ENCODE measurements at places on chromosomes 13 and 19. TPM values are rescaled to one million over a fixed set of nuclear protein-coding genes. Genes with fewer than 3 reads are reported as not detected.

DNA sequence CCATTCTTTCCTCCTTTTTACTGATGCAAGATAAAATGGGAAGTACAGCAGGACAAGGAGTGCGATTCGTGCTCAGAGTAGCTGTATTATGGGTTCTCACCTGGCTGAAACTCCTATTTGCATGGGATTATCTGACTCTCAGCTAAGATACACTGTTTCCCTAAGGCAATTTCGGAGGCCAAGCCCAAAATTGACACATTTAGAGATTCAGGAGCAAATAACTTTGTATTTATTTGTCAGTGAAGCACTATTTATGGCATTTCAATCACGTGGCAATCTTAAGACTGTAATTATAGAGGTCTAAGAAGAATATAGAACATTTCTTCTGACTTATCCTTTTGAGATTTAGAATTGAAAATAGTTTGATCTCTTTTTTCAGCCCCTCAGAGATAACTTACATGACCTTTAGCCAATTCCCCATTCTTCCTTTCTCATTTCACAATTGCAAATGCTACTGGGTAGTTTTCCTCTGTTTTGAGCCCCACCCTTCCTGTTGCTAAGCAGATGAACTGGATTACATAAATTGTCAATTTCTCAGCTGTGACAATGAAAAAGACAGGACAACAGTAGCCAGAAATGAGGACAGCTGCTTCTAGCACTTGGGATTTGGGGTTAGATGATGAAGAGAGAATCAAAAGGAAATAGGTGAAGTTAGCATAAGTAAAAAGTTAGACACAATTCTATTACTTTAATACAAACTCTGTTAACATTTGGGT lies 122.7 kb upstream of the FRY start:
- DNase-seq, result no peak

DNA sequence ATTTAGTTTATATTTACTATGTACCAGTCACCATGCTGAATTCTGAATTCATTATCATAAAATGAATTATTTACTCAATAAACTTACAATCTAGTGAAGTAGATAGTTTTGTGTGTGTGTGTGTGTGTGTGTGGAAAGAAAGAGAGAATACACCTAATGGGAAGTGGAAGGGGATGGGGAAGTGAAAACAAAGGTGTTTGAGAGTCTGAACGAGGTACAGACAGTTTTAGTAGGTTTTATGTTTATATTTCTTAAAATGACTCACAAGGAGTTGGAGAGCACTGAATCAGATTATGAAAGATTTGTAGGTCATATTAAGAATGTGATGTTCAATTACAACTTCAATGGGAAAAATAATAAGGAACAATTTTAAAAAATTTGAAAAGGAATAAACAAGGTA lies 1753.0 kb downstream of the SLITRK1 start:
- DNase-seq, result no peak

DNA sequence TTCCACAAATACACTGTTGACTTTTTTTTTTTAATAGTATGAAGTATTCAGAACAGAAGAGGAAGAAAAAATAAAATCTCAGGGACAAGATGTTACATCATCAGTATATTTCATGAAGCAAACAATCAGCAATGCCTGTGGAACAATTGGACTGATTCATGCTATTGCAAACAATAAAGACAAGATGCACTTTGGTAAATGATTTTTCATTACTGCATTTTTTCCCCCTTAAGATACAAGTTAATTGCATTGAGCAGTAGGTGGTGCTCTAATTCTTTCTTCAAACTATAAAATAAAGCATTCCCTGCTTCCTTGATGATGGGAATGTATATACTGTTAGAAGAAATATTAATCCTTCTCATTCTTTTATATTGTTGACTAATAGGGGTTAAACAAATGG lies 17.1 kb downstream of the UCHL3 start:
- DNase-seq, result no peak

DNA sequence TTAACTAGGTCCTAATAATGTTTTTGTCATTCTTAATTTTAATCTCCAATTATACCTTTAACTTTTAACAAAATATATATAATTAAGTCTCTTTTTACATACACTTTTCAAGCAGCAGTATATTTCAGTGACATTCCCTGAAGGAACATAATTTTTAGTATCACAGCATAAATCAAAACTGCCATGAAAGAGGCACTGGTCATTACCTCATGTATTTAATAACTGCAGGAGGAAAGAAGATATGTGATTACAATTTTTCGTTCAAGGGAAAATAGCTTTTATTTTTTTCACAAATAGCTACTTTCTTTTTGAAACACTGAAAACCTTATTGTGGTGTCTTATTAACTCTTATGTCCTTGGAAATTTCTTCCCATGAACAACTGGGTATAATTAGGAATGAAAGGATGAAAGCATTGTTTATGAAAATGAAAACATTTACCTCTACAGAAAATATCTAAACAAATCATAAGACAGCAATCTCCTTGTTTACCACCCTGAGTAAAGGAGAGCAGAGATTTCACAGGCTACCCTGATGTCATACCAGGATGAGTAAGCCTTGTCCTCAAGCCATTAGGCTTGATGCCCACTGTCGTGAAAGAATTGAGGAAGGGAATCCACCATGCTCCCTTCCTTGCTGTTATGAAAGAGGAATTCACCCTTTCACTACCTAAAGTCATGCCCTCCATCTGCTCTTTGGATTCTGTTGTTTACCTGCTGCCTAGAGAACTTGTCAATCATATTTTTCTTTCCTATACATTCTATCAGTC lies 877.2 kb upstream of the PCDH20 start:
- DNase-seq, result no peak

GRCh38 chr19:29662604-29663404 lies 2.5 kb upstream of the PLEKHF1 start:
- no peak for DNase-seq

- DNase-seq, result no peak
Observed at GRCh38 chr13:80400865-80401426, 60.0 kb upstream of the SPRY2 start.

DNA sequence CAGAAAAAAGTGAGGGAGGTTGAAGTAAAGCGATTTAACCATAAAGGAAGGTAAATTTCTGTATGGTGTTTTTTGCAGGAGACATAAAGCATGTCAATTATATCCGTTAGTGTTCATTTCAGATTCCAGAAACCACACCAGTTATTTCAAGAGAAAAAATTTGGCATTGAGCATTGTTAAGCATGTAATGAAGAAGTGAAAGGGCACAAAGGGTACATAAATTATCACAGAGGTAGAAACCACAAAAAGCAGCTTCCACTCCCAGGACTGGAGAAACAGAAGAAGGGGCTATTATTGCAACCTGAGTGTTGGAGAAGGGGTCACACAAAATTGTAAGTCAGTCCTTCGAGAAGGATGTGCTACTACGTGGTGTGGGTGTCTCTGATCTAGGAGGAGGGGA lies 72.2 kb upstream of the DACH1 start:
- no peak for DNase-seq

GRCh38 chr19:39590265-39590664 lies 12.1 kb upstream of the LGALS13 start:
- no peak for DNase-seq

ZNF223 gene
- total RNA-seq, result 3.6 TPM

DPF1 gene
- total RNA-seq, result not detected

All from activated B cell treated with CpG ODN at 0.5 μM for 24 hours (primary cell).